ENCODE measurements at places on chromosomes 16 and 17.

DNA sequence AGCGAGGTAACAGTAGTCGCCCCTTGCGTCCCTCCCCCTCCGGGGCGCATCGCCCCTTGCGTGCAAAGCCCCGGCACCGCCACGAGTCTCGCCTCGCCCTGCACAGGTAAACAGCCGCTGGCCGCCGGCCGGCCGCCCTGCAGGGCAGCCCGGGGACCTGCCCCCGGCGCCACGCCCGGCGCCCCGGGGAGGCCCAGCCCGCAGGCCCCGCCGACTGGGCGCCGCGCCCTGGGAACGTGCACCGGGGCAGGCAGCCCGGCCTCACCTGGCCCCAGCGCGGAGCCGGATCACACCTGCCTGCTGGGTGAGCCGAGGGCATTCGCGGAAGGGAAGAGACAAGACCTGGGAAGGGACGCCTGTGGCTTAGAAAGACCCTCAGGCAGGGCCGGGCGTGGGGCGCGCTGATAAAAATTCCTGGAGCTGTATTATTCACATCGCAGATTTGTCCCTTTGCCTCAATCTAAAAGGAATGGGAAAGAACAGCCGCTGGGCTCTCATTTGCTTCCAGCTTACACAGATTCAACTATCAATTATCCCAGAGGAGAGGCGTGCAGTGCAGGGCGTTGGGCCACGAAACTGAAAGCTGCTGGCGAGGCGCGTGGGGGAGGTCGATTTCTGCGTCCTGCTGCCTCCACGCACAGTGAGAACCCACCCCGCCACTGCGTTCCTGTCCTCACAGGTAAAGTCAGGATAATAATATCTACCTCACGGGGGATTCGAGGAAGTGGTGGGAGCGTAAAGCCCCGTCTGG is 451.9 kb downstream of the SLC39A11 start:
- no peak for DNase-seq

DNA sequence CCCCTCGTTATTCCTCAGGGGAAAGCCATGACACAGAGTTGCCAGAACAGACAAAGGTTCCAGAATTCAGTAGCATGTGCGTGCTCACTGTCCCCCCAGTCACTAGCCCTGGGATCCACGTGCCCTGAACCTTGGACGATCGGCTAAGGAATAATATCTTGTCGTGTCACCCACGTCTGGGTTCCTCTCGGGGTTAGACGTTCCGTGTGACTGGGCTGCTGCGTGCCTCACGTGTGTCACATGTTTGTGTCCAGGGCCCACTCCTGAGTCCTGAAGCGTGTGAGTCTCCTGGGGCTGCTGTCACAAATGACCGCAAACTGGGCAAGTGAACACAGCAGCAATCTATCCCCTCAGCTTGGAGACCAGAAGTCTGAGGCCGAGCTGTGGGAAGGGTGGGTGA is 12.4 kb upstream of the ZNF469 start:
- DNase-seq: no peak

GRCh38 chr16:56294579-56294978 is 103.3 kb downstream of the GNAO1 start:
- DNase-seq: peak; percentile 27

GRCh38 chr16:3580251-3580651 is 3.0 kb upstream of the NLRC3 start:
- DNase-seq: no peak

GRCh38 chr16:17476414-17477259 is 5.9 kb upstream of the XYLT1 start:
- peak; percentile 54 for DNase-seq

GRCh38 chr16:69365901-69366300 is 14.3 kb upstream of the TMED6 start:
- DNase-seq: no peak

- no peak for DNase-seq
These were observed 3.7 kb downstream of the SPATA2L start for GRCh38 chr16:89697616-89698331.

GRCh38 chr17:2390199-2390836 is 10.5 kb downstream of the MNT start:
- no peak for DNase-seq

- DNase-seq: no peak
These were observed 29.1 kb downstream of the SNN start for GRCh38 chr16:11697319-11697718.

- no peak for DNase-seq
These were observed 9.4 kb upstream of the NPTX1 start for GRCh38 chr17:80485846-80486245.

DNA sequence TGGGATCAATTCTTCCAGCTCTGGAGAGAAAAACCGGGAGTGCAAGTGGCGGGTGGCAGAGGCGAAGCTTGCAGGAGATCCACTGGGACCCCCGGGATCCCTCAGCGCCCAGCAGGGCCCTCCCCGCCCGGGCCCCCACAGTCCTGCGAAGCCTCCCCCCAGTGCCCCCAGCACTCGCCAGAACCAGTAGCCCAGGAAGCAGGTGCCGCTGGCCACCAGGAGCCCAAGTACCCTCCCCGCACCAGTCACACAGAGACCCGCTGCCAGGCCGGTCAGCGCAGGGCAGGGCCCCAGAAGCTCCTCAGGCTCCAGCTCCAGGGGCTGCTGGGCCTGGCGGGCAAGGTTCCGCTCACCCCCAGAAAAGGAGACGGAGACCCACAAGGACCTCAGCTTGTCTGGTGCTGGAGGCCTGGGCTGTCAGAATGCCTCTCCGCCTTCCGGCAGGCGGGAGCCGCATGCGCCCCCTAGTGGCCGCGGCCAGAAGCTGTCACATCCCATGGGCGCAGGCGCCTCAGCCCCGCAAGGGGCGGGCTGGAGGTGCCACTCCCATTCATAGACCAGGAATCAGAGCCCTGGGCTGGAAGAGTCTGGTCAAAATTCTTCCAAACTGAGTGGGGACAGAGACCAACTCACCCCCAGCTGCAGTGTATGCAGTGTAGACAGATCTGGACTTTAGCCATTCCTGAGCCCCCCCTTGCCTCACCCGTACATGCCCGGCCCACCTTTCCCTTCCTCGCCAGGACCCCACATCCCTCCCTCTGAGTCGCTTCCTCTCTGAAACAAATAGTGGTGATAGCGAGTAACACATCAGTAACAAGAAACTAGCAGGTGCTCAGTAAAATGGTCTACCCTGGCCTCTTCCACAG is 1002.3 kb downstream of the KCNJ18 start:
- no peak for DNase-seq

GRCh38 chr17:19386974-19387920 is at the start of gene MFAP4:
TSS of gene MFAP4 (minus strand) at chr17:19387190. CDS start at chr17:19387155, 35 bp downstream.
- no peak for DNase-seq

DNA sequence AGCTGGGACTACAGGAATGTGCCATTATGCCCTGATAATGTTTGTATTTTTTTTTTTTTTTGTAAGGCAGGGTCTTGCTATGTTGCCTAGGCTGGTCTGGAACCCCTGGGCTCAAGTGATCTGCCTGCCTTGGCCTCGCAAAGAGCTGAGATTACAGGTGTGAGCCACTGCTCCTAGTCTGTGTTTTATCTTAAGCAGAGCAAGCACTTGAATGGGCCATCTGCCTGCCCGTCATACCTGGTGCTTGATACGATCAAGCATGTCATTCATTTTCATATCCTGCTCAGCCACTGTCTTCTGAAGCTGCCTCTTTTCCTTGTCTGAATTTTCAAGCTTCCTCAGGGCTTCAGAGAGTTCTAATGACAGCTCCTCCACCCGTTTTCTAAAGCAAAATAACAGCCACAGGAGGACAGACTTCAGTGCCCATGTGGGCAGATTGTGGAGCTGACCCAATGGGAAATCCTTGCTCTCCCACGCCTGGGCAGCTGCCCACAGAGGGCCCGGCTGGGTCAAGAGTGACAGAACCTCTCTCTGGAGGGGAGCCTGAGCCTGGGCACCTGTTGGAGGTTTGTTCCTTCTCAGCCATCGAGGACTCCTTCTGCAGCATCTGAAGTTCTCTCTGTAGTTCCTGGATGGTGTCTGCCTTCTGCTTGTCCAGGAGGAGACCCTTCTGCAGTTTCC is 36.5 kb downstream of the DHX38 start:
- no peak for DNase-seq

DNA sequence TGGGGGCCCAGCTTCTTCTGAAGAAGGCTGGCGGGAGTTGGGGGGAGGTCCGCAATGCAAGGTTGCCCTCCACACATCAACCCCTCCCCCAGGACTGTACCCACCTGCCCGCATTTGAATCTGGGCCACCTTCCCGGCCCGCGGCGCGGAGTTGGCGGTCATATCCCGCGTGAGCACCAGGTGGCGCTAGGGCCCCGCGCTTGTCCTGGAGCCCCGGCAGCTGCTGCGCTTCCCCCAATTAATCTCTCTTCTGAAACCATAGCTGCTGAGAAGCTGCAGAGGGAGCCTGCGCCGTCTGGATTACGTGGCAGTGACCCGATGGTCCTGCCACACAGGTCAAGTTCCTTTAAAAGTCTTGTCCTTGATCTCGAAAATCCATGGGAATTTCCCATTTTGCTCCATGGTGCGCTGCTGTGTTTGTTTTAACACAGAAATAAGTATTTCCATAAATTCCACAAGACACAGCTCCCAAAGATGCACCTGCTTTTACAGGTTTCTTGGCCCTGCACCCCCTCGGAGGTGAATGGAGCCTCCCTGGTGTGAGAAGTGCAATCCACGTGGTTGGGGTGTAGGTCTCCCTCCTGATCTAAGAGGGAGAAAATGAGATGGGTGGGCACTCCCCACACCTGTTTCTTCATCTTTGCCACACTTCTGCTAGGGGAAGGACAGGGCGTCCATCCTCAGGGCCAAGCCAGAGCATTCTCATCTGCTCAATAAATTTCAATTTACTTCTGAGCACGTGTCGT is 22.1 kb downstream of the COX4I1 start:
- peak; percentile 64 for DNase-seq

DNA sequence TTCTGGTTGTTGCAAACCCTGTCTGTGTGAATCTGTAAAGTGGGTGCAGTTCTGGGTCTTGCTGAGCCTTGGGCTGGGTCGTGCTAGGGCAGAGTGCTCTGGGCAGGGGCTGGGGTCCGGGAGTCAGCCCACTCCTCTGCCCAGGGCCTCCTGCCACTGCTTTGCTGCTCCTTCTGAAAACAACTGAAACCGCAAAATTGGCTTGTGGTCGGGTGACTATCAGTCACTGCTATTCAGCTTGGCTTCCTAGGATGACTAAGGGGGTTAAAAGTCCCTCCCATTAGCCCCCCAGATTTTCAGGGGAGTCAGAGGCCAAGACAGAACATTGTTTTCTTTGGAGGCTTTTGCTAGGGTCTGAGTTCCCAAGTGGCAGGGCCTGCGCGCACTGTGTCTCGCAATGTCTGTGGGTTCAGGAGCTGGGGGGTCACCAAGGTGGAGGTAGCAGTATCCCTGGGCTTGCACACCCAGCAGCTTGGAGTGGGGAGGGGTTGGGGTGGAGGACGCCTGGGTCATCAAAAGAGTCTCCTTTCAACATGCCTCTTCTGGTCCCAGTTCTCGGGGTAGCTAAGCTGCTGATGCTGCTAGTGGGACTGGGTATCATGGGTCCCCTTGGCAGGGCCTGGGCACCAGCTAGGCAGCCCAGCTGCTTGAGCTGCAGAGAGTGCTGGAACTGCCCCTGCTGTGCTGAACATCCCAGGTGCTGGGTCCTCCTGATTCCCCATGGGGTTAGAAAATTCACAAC is 13.5 kb upstream of the TBX21 start:
- peak; percentile 29 for DNase-seq

- no peak for DNase-seq
These were observed 15.1 kb upstream of the ZFHX3 start for GRCh38 chr16:73062743-73063733.

DNA sequence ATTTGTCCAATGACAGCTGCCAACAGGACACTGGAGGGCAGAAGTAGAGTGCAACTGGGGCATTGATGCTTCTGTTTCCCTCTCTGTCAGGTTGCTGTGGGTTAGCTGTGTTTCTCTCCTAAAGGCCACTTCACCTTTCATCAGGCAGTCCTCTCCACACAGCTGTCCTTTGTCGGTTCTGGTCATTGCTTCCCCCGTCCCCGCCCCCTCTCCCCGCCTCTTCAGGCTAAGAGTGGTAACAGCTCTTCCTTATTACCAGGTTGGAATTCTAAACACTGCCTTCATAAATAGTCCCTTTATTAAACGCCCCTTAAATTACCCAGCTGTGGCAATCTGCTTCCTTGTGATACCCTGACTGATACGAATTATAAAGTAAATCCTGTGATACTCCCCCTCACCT is 31.8 kb upstream of the NSRP1 start:
- DNase-seq: no peak

- peak; percentile 22 for DNase-seq
These were observed 1.1 kb upstream of the LCMT1 start for GRCh38 chr16:25110387-25110947.

GRCh38 chr17:61418449-61418848 is 18.8 kb downstream of the TBX2 start:
- DNase-seq: no peak

- DNase-seq: no peak
These were observed 158.1 kb upstream of the ASIC2 start for GRCh38 chr17:33451221-33451620.

DNA sequence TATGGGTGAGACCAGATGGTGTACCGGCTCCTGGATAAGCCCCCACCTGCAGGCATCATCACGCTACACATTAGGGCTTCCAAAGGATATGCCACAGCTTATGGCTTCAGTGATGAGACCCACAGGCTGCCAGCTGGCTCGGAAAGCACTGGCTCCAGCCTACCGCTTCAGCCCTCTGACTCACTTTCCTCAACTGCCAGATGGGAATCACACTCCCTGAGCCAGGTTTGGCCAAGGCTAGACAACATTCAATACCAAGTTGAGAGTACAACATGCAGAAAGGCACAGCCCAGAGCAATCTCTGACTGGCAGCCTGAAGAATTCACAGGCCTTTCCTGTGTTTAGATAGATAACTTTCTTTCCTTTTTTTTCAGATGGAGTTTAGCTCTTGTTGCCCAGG is 10.3 kb downstream of the CENPV start:
- DNase-seq: no peak

DNA sequence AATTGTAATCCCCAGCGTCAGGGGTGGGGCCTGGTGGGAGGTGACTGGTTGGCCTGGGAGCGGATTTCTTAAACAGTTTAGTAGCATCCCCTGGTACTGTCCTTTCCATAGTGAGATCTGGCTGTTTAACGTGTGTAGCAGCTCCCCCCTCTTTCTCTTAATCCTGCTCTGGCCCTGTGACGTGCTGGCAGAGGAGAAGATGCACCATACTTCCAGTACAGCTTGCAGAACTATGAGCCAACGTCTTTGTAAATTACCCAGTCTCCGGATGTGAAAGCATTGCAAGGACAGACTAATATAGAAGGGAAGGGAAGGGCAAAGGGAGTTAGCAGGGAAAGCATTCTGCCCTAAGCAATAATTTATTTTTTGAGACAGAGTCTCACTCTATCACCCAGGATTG is 83.9 kb downstream of the RMI2 start:
- no peak for DNase-seq
